Neural crest cell (in vitro differentiated cells): ENCODE measurements at places on chromosomes 12 and 14. TPM values are rescaled to one million over a fixed set of nuclear protein-coding genes. Genes with fewer than 3 reads are reported as not detected.
A peak's percentile ranks its signal among the peaks of the same experiment; 100 is the strongest.

DNA sequence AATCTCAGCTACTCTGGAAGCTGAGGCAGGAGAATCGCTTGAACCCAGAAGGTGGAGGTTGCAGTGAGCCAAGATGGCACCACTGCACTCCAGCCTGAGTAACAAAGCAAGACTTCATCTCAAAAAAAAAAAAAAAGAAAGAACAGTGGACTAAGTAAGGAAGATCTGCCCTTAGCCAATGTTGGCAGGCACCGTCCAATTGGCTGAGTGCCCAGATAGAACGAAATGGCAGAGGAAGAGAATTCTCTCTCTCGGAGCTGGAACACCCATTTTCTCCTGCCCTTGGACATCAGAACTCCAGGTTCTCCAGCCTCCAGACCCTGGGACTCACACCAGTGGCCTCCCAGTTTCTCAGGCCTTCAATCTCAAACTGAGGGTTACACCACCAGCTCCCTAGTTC is 49.9 kb downstream of the ESR2 start:
- no peaks in the 10 kb centered on the region for H3K36me3 ChIP-seq
- no peaks in the 10 kb centered on the region for H3K4me1 ChIP-seq
- DNase-seq, result no peak
- no peak overlapping the region for H3K4me3 ChIP-seq
- no peak overlapping the region for H3K27ac ChIP-seq
- H3K27me3 ChIP-seq, result peaks cover 3% of the 10 kb centered on the region

The KRT77 gene
- not detected in 2 replicates for total RNA-seq

- DNase-seq, result no peak
- H3K27me3 ChIP-seq, result peaks cover 42% of the 10 kb centered on the region
- no peaks in the 10 kb centered on the region for H3K36me3 ChIP-seq
- no peak overlapping the region for H3K4me3 ChIP-seq
Measured at GRCh38 chr12:115332945-115333344, 649.0 kb upstream of the TBX3 start.

- peaks cover 5% of the 10 kb centered on the region for H3K27me3 ChIP-seq
- H3K4me3 ChIP-seq, result no peak overlapping the region
- H3K4me1 ChIP-seq, result no peaks in the 10 kb centered on the region
- no peaks in the 10 kb centered on the region for H3K36me3 ChIP-seq
- no peak for DNase-seq
Measured at GRCh38 chr12:108432423-108433121, 82.5 kb upstream of the FICD start.

DNA sequence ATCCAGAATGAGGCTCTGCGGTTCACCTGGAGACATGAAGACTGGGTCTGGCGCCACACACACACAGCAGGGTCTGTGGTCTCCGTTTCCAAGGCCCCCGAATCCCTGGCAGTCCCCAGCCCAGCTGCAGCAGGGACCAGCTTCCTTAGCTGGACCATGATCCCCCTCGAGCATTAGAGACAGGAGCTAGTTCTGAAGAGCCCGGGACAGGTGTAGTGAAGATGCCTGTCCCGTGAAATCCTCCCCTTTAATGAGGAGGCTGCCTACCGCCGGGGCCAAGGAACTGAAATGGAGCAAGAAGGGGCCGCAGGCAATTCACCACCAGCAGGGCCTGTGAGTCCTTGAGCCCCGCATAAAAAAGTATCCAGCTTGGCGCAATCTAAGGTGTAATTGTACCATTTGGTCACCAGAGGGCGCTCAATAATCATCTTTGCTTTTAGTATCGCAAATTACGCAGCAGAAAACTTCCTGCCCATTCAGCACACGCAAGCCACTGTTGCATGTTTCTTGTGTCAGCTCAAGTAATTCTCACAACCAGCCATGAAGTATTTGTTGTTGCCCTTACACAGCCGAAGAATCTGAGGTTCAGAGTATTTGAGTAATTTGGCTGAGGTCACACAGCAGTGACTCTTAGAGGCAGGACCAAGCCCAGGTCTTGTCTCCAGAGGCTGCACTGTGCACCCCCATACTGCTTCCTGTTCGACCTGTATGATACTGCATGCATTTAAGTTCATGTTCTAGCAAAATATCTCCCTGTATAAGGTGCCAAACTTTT is 54.3 kb upstream of the PPP2R5C start:
- H3K27me3 ChIP-seq, result peaks cover 11% of the 10 kb centered on the region
- H3K27ac ChIP-seq, result no peak overlapping the region
- peak overlapping the region; percentile 23 for H3K4me3 ChIP-seq
- H3K36me3 ChIP-seq, result no peaks in the 10 kb centered on the region
- peaks cover 19% of the 10 kb centered on the region for H3K4me1 ChIP-seq
- peak; percentile 59 for DNase-seq

DNA sequence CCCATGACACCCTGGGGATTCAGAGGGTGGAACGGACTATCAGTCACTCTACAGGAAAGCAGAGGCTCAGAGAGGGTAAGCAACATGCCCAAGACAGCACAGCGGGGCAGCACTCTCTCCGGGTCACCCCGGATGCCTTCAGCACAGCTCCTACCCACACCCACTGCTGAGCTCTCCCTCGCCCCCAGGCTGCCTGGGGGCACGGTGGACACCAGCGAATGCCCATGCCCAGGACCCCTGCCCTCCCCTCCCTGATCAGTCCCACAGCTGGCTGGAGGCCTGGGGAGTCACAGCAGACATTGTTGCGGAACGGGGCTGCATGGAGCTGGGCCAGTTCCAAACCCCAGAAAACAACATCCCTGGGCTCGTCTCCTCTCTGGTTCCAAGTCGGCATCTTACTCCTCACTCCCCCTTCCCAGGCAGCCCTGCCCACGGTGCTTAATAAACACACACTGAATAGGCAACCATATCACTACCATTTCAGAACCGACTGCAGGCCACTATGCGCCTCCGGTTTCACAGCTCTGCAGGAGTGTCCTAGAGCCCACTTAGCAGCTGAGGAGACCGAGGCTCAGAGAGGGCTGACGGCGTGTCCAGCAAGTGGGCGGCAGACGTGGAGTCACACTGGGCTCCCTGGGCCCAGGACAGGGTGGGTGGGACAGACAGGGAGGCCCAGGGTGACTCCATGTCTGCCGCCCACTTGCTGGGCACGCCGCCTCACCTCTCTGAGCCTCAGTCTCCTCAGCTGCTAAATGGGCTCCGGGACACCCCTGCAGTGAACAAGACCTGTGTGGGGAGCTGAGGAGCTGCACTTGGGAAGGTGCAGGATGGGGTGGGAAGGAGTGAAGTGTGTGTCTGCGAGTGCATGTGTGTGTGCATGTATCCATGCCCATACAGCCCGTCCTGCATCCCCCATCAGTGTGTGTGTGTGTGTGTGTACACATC is 27.0 kb downstream of the CCDC85C start:
- H3K4me3 ChIP-seq, result no peak overlapping the region
- peaks cover 14% of the 10 kb centered on the region for H3K27me3 ChIP-seq
- DNase-seq, result no peak
- H3K36me3 ChIP-seq, result no peaks in the 10 kb centered on the region

GRCh38 chr12:69161829-69162228 is 77.5 kb upstream of the CPSF6 start:
- H3K4me3 ChIP-seq, result no peak overlapping the region
- no peaks in the 10 kb centered on the region for H3K36me3 ChIP-seq
- no peak for DNase-seq
- no peak overlapping the region for H3K27ac ChIP-seq
- peaks cover 15% of the 10 kb centered on the region for H3K4me1 ChIP-seq

- no peak overlapping the region for H3K4me3 ChIP-seq
- H3K4me1 ChIP-seq, result peaks cover 5% of the 10 kb centered on the region
Measured at GRCh38 chr14:65291531-65291930, 121.0 kb upstream of the FUT8 start.

The LHX5 gene
- 1.5 and 1.8 TPM in 2 replicates for total RNA-seq
